ENCODE measurements at places on chromosomes 13 and 19. TPM values are rescaled to one million over a fixed set of nuclear protein-coding genes. Genes with fewer than 3 reads are reported as not detected.

DNA sequence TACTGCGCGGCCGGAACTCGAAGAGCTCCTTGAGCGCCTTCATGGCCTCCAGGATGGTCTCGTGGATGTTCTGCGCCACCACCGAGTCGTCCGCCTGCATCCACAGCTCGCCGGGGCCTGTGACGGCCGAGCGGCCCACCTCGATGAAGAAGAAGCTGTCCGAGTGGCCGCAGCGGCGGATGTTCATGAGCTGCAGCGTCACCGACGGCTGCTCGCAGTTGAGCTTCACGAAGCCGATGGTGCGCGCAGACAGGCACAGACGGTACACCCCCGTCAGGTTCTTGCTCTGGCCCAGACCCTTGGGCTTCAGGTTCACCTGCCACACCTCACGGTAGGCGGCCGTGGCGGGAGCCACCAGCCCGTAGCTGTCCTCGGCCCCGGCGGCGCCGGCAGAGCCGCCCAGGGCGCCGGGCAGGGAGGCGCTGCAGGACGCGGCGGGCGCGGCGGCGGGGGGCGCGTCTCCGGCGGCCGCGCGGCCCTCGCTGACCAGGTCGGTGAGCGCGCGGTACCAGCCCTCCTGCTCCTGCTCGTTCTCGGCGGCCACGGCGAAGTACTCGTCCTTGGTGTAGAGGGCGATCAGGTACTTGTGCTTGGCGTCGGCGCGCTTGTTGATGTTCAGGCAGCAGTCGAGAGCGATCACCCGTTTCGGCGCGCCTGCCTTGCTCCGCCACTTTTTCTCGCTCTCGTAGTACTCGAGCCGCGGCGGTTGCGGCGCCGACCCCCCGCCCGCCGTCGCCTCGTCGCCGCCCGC, 1.1 kb downstream of the IRS2 start:
- no peak overlapping the region for H3K27ac ChIP-seq
- peak overlapping the region; percentile 73 for H3K4me3 ChIP-seq
- DNase-seq: no peak
- no peaks in the 10 kb centered on the region for H3K36me3 ChIP-seq

The TMEM272 gene
- total RNA-seq: not detected

The PSG6 gene
- 0.31 TPM for total RNA-seq

GRCh38 chr19:38842439-38843174, 7.2 kb downstream of the HNRNPL start:
- peak overlapping the region; percentile 21 for H3K27ac ChIP-seq
- H3K4me3 ChIP-seq: no peak overlapping the region
- no peak for DNase-seq

- H3K4me3 ChIP-seq: no peak overlapping the region
- H3K36me3 ChIP-seq: no peaks in the 10 kb centered on the region
- H3K27me3 ChIP-seq: no peaks in the 10 kb centered on the region
- H3K4me1 ChIP-seq: peaks cover 28% of the 10 kb centered on the region
- no peak for DNase-seq
Measured at GRCh38 chr19:10861103-10861651, 10.2 kb upstream of the CARM1 start.

GRCh38 chr19:17684256-17684655, 3.9 kb downstream of the UNC13A start:
- H3K27me3 ChIP-seq: peaks cover 12% of the 10 kb centered on the region
- H3K27ac ChIP-seq: no peak overlapping the region
- H3K4me1 ChIP-seq: peaks cover 50% of the 10 kb centered on the region
- H3K36me3 ChIP-seq: no peaks in the 10 kb centered on the region
- no peak overlapping the region for H3K4me3 ChIP-seq
- no peak for DNase-seq

The ZNF837 gene
- total RNA-seq: 0.79 TPM

Data from HFFc6 (cell line).